ENCODE measurements at places on chromosomes 12 and 14.

DNA sequence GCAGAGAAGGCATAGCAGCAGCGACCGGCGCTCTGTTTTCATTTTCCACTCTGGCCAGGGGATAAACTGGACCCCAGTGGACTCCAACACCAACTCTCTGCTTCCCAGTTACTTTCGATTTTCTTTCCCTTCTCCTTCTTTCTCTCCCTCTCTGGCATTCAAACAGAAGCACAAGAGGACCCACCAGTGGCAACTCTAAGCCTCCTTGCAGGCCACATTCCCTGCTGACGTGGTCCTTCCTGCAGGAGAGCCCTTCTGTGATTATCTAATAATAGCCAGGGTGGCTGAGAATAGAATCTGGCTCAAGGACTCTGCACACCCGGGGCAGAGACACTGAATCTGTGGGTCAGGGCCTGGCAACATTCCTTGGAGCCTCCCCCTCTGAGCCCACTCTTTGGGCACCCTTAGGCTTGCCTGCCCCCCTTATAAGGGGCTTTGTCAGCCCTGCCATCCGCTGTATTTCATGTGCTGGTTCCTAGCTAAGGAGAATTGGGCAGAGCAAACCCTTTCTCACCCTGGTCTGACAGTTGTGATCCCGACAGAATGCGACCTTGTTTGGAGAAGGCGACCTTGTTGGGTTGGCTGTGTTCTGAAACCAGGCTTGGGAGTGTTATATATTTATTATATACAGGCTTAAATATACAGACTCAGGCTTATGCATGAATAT is 8.2 kb upstream of the HOXC6 start:
- H3K4me3 ChIP-seq, result no peak overlapping the region
- peaks cover 100% of the 10 kb centered on the region for H3K27me3 ChIP-seq
- no peak for DNase-seq
- H3K27ac ChIP-seq, result no peak overlapping the region

DNA sequence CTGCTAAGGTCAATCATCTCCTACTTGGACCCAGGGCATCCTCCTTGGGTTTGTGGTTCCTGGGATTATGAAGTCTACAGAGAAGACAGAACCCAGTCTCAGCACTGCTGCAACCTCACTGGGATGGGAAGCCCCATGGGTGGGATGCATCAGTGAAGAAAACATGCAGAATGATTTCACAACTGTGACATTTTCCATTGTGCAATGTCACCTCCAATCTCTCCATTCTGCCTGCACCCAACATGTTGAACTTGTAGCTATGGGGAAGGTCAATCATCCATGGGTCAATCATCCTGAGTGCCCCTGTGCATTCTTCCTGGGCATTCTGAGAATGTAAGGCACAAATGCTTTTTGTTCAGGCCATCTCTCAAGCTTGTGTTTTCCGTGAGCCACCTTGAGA is 1004.4 kb upstream of the TMEM132C start:
- no peak for DNase-seq
- no peaks in the 10 kb centered on the region for H3K27me3 ChIP-seq
- H3K36me3 ChIP-seq, result no peaks in the 10 kb centered on the region
- H3K27ac ChIP-seq, result no peak overlapping the region
- no peak overlapping the region for H3K4me3 ChIP-seq

DNA sequence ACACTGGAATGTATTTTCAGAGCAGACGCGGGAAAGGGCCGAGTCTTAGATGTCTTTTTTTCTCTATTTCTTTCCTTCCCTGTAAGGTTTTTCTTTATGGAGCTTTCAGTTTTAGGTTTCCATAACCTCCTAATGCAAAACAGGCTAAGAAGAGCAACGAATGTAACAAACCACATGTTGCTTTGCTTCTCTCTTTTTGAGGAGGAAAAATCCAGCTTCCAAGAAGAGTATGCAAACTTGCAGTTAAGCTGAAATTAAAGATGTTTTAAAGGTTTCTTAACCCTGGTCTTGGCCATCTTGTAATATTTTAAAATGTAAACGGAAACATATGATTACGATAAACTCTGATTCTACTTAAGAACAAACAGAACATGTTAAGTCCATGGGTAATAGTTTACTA is 86.9 kb downstream of the PRICKLE1 start:
- H3K27me3 ChIP-seq, result peaks cover 9% of the 10 kb centered on the region
- H3K27ac ChIP-seq, result no peak overlapping the region
- no peaks in the 10 kb centered on the region for H3K36me3 ChIP-seq
- H3K4me1 ChIP-seq, result no peaks in the 10 kb centered on the region

DNA sequence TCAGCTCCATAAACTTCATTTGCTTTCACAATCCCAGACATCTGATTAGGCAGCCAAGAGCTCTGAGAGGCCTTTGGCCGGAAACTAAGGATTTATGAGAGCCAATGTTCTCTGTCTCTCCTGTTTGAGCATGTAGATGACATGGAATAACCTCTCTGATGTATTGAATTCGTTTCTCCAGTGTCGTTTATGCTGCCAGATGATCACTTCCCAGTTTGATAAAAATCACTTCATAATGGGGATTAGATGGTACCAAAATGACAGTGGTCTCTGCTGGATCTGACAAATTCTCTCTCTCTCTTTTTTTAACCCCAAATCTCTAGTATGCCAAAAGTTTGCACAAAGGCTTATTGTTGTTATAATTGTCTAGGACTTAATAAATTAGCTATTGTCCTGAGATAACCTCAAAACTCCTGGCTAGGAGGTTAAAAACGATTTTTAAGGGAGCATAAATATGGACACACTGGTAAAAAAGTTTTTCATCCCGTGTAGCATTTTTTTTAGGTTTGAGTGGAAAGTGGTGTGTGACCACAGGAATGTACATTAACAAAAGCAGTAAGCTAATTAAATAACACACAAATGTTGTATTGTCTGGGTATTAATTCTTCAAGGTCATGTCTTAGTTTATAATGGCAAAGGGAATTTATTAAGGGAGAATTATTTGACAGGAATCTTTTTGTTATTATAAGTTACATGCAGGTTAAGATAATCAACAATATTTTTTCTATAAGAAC is 82.6 kb upstream of the USP44 start:
- DNase-seq, result no peak
- H3K4me3 ChIP-seq, result no peak overlapping the region
- H3K4me1 ChIP-seq, result no peaks in the 10 kb centered on the region
- H3K36me3 ChIP-seq, result no peaks in the 10 kb centered on the region
- H3K27me3 ChIP-seq, result no peaks in the 10 kb centered on the region

- no peaks in the 10 kb centered on the region for H3K36me3 ChIP-seq
- DNase-seq, result no peak
- H3K27ac ChIP-seq, result no peak overlapping the region
Observed at GRCh38 chr14:23439107-23439835, 3.8 kb upstream of the MYH7 start.

DNA sequence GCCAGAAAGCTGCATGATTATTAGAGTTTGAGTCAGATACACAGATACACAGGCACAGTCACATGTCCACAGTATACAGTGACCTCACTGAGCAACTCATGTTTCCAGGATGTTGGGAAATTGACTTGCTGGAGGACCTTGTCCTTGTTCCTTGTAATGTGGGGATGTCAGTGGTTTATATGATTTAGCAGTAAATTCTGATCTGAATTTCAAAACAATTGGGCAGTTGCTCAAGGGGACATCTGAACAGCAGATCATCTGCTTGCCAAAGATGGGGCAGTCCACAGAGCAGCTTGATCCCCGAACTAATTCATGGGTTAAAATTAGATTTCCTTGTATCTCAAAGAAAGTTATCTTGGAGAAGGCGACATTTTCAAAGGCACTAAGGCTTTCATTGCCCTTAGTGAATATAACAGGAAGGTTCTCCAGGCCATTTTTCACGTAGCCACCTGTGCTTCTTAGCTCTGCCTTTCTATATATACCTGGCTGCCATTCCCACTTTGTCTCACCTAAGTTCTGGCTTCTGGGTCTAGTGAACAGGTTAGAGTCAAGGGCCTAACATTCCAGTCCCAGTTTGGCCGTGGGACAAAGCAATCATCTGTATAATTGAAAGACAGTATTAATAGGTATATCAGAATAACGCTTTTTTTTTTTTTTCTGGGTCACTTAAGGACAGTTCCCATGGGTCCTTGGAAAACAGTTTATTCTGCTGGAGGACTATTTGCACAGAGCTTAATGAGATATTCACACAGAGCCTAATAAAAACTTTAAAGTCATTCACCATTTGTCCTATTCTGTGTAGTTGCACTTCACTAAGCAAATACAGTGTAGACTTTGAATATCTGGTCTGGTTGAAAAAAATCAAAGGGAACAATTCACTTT is 64.9 kb upstream of the STRN3 start:
- no peak for DNase-seq
- no peak overlapping the region for H3K27ac ChIP-seq
- H3K27me3 ChIP-seq, result no peaks in the 10 kb centered on the region
- H3K4me3 ChIP-seq, result no peak overlapping the region
- no peaks in the 10 kb centered on the region for H3K4me1 ChIP-seq
- no peaks in the 10 kb centered on the region for H3K36me3 ChIP-seq

DNA sequence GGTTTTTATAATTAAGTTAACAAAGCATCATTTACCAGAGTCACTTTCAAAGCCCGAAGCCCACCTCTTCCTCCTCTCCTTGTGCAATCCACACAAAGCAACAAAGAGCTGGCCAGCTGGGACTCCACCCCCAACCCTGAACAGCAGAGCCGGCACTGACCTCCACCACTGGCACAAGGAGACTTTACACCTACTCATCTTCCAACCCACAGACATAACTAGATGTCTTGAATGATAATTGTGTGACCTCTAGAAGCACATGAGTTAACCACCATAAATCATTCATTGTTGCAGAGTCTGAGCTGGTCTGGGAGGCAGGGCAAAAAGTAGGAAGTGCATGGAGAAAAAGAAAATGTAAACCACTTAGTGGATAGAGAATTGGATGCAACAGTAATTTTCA is 72.2 kb downstream of the ST8SIA1 start:
- H3K27me3 ChIP-seq, result no peaks in the 10 kb centered on the region
- no peak overlapping the region for H3K4me3 ChIP-seq
- H3K27ac ChIP-seq, result no peak overlapping the region
- H3K4me1 ChIP-seq, result no peaks in the 10 kb centered on the region
- H3K36me3 ChIP-seq, result no peaks in the 10 kb centered on the region
- DNase-seq, result no peak

GRCh38 chr14:58815794-58816193 is 178.0 kb downstream of the DACT1 start:
- H3K4me1 ChIP-seq, result no peaks in the 10 kb centered on the region
- H3K4me3 ChIP-seq, result no peak overlapping the region
- H3K36me3 ChIP-seq, result no peaks in the 10 kb centered on the region
- H3K27me3 ChIP-seq, result peaks cover 6% of the 10 kb centered on the region
